ENCODE measurements at places on chromosomes 12 and 14.

- no peak for DNase-seq
Observed at GRCh38 chr12:91250273-91250665, 67.7 kb upstream of the DCN start.

DNA sequence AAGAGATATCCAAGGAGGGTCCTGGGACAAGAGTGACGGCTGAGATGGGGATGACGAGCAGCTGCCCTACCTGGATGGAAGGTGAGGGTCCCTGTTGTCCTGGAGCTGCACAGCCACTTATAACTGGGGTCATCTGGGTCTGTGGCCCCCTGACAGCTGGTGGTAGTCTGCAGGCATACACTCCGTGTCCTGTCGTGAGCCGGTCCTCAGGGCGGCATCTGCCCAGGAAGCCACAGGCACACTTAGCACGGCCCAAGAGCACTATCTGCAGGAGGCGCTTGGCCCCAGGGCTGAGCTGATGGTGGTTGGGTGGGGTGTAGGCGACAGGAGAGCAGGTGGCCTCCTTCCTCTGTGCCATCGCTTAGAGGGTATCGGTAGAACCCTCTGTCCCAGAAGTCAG lies 248.1 kb downstream of the CACNA1C start:
- DNase-seq, result no peak

GRCh38 chr14:69580009-69580577 lies 5.4 kb upstream of the CCDC177 start:
- no peak for DNase-seq

- DNase-seq, result no peak
Observed at GRCh38 chr12:130227641-130228040, 65.4 kb downstream of the FZD10 start.

- no peak for DNase-seq
Observed at GRCh38 chr12:83691730-83692129, 1005.0 kb downstream of the TMTC2 start.

GRCh38 chr12:53696655-53697331 lies 20.9 kb upstream of the ATP5MC2 start:
- no peak for DNase-seq

- DNase-seq, result no peak
Observed at GRCh38 chr14:57687416-57687815, 178.5 kb downstream of the SLC35F4 start.

GRCh38 chr12:119710965-119711551 lies 43.1 kb downstream of the PRKAB1 start:
- no peak for DNase-seq

- DNase-seq, result no peak
Observed at GRCh38 chr12:6233121-6233971, 33.1 kb downstream of the CD9 start.

DNA sequence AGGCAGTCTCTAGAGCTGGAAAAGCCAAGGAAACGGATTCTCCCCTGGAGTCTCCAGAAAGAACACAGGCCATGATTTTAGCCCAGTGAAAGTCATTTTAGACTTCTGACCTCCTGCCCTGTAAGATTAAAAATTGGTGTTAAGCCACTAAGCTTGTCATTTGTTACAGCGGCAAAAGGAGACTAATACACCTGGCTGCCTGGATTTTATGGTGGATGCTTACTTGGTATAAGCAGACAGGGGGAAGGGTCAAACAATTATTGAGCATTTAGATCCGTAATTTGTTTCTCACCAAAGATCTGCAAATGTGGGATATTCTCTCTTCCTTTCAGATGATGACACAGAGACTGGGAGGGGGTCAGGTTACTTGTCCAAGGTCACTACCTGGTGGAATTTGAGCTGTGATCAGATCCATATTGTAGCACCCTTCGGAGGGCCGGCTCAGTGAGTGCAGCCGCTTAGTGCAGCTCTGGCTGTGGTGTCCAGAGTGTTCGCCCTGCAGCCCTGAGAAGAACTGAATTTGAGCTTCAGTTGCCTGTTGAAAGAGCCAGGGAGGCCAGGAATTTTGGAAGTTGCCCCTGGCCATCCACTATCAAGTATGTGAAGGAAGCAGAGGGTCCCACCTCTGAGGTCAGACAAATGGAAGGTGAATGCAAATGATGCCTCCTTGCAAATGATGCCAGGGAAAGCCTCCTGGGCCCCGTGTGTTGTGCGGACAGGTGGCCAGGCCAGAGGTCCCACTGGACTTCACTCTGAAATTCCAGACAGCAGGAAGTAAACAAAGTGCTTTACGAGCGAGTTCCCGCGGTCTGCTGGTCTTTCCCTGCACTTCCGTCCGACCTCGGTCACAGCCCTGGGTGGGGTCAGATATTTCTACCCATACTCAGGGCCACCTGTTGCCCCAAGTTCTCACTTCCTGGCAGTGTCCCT lies 15.1 kb downstream of the GLRX5 start:
- DNase-seq, result no peak

DNA sequence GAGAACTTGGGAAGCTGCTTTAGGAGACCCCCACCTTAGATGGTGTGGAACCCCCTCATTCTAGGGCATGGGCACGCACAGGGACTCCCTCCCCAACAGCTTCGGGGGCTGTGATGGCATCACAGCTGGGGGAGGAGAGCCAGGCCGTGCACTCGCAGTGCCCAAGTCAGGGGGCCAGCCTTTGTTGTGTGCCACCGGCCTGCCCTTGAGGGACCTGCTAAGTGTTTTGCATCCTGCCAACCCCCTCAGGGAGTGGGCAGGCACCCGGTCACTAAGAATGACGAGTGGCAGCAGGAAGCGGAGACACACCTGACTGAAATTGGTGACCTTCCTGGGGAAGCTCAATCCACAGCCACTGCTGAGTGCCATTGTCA lies 334.9 kb upstream of the SFSWAP start:
- no peak for DNase-seq

DNA sequence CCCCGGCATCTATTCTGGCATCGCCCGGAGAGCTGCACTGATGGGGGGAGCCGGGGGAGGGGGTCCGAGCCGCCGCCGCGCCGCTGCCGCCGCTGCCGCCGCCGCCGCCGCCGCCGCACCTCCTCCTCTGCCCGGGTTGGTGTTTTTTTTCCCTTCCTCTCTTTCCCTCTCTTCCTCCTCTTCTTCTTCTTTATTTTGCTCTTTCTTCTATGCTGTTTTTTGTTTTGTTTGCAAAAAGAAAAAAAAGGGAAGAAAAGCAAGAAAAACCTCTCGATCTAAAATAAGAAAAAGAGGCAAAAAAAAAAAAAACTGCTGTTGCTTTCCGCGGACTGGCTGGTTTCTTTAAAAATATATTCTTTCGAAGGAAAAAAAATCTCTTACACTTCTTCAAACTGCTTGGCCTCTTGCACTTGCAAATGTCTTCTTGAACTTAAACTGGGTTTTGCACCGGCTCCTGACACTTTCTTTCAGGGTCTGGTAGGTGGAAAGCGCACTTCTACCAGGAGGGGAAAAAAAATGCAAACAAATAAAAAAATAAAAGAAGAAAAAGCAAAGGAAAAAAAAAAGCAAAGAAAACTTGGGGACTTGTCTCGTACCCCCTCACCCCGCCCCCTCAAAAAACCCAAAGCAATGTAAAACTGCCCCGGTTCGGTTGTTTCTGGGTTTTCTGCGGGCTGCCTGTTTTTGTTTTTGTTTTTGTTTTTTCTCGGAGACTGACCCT lies 616 bp downstream of the BCL11B start:
- DNase-seq, result no peak

DNA sequence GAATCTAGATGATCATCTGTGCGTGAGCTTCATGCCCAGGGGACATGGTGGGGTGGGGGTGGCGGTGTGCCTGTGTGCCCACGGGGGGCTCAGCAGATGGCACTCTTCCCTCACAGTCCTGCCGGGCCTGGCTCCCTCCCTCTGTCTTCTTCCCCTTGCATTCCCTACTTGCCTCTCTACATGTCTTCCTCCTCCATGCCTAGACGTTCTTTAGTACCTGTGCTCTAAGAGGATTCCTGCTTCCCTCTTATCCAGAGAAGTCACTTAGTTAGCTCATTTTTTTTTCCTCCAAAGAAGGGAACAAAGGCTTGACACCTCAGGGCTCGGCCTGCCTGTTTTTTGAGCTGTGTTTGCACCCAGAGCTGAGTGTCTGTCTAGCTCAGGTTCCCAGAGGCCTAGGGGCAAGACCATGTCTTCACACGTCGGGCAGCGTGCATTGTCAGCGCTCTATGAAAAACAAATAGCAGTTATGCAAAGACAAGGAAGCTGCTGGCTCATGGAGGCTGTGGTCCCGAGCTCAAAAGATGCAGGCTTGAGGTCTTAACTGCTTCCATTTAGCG lies 48.8 kb downstream of the NINJ2 start:
- peak; percentile 24 for DNase-seq

- no peak for DNase-seq
Observed at GRCh38 chr14:105055736-105056302, 9.4 kb downstream of the GPR132 start.

- no peak for DNase-seq
Observed at GRCh38 chr12:29066011-29066588, 83.0 kb upstream of the FAR2 start.

- no peak for DNase-seq
Observed at GRCh38 chr12:102043928-102044327, 17.9 kb downstream of the WASHC3 start.

GRCh38 chr12:51972849-51973273 lies 21.4 kb downstream of the ACVR1B start:
- no peak for DNase-seq
